ENCODE measurements at places on chromosomes 2 and 18.
A peak's percentile ranks its signal among the peaks of the same experiment; 100 is the strongest.

DNA sequence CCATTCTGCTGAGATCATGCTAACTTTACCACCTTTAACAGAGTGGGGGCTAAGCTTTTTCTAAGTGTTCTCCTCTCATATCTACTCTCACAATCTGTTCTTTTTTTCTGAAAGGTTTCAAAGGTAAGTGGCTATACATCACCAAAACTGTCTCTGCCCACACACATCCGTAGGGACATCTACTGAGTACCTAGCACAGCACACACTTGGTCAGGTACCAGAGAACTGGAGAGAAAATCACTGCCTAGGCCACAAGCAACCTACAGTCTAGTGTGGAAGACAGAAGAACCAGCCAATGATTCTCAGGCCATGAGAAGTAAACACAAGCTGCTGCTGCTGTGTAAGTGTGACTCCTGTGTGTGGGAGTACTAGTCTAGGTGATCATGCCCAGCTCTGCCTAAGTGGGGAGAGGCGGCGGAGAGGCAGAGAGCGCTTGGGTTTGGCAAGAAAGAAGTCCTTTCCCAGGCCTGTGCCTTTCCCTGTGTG lies 176.1 kb upstream of the ZFP36L2 start:
- no peak for DNase-seq

- no peak for DNase-seq
These were observed 164.2 kb upstream of the CAPN13 start for GRCh38 chr2:30971231-30972025.

GRCh38 chr2:159584796-159585195 lies 31.6 kb downstream of the BAZ2B start:
- DNase-seq: no peak

DNA sequence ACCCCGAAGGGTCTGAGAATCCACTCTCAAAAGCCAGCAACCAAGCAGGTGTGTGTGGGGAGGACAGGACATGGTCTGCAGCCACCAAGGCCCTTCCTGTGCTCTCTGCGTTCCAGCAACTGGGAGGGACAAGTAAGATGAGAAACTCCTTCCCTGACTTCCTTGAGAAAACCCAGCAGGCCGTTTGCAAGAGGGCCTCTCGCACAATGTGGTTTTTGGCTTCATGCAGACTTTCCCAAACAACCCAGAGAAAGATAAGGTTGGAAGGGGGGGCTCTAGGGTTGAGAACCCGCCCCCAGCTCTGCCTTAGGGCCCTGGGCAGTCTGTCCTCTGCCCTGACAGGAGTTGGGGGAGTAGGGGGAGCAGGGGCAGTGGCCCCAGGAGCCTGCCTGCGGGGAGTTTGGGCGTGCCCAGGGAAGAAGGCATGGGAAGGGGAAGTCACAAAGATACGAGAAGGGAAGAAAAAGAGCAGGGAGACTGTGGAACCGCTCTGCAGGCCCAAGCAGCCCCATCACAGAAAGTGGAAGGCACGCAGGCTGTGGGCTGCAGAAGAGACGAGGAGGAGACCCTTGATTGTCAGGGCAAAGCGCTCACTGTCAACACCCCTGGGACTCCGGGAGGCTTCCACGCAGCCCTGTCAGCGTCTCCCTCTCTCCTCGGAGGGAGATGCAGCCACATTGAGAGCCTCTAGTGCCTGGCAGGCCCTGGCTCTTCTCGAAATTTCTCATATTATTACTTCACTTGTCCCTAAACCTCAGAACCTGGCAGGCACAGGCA lies 99.8 kb downstream of the SMAD7 start:
- DNase-seq: no peak

GRCh38 chr2:201656740-201657139 lies 13.4 kb upstream of the TMEM237 start:
- DNase-seq: no peak

DNA sequence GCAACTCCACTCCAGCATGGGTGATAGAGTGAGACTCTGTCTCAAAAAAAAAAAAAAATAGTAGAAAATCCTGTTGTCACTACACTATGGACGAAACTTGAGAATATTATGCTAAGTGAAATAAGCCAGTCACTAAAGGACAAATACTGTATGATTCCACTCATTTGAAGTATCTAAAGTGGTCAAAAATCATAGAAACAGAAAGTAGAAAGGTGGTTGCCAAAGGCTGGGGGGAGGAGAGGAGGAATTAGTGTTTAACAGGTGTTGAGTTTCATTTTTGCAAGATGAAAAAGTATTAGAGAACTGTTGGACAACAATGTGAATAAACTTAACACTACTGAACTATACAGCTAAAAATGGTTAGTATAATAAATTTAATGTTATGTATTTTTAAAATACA lies 18.8 kb upstream of the RMP24 start:
- no peak for DNase-seq

GRCh38 chr2:174939046-174939445 lies 66.1 kb downstream of the CHN1 start:
- DNase-seq: no peak

DNA sequence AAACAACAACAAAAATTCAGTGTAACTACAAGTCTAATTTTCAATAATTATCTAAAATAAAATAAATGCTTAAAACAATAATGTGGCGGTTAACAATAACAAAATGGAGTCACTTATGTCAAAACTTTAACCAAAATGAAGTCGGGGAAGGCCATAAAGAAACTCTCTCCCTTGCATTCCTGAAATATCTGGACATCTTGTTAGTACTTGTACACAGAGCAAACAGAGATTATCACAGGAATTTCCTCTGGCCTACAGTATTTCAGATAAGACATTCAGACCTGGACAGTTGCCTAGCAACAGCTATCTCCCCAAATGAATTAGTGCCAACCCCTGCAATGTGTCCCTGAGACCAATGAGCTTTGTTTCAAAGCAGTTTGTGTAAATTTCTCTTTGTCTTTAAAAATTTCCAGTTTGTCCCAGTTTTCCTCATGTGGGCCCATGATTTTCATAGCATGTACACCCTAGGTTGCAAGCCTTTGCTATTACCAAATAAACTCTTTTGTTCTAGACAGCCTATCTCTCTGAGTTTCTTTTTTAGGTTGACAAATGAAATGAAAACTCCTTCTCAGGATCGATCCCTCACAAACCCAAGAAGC lies 68.6 kb downstream of the EXOC6B start:
- peak; percentile 67 for DNase-seq

GRCh38 chr2:198788676-198789075 lies 669.1 kb downstream of the SATB2 start:
- DNase-seq: no peak

DNA sequence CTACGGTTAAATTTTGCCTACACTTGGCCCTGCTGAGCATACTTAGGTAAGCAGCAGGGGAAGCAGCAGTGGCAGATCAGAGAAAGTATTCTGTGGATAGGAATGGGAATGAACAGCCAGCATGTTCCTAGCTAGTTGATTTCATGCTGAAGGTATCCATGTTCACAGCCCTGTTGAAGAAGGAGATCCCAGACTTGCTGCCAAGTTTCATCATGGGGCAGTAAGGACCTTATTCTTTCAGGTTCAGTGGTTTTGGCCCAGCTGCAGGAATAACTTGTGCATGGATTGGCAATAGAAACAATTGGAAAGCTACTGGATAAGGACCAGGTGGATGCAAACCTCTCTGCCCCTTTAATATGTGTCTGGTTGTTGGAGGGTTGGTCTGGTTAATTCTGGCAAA lies 98.2 kb upstream of the TMEM178A start:
- no peak for DNase-seq

Data from HuH-7 (cell line).